Left ventricle myocardium inferior (tissue), 1 donor: ENCODE measurements at places on chromosomes 11 and 22. TPM values are rescaled to one million over a fixed set of nuclear protein-coding genes. Genes with fewer than 3 reads are reported as not detected.
A peak's percentile ranks its signal among the peaks of the same experiment; 100 is the strongest.

- DNase-seq, result no peak
These were observed 2.0 kb downstream of the LRRC4C start for GRCh38 chr11:41457216-41458014.

GRCh38 chr11:61277186-61278000 lies 17.7 kb downstream of the VWCE start:
- no peak for DNase-seq

JAML gene
- 2.9 TPM for total RNA-seq

GRCh38 chr11:113311536-113311935 lies 2.8 kb upstream of the TTC12 start:
- DNase-seq, result no peak

PHLDA2 gene
- total RNA-seq, result not detected

DNA sequence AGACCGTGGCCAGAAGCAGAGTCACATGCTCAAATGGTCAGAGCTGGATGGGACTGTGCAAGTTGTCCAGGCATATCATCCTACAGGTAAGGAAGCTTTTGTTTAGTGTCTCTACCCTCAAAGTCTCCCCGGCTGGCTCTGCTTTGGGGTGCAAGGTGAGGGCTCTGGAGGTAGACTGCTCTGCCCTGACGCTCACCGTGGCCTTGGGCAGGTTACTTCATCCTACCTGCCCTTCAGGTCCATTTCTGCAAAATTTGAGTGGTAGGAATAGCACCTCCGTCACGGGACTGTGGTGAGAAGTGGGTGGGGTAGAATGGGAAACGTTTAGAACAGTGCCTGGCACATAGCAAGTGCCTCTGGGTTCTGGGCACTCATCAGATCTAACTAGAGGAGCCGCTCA lies 42.2 kb downstream of the NAT10 start:
- DNase-seq, result no peak

MGAT3 gene
- total RNA-seq, result 3.2 TPM

DNA sequence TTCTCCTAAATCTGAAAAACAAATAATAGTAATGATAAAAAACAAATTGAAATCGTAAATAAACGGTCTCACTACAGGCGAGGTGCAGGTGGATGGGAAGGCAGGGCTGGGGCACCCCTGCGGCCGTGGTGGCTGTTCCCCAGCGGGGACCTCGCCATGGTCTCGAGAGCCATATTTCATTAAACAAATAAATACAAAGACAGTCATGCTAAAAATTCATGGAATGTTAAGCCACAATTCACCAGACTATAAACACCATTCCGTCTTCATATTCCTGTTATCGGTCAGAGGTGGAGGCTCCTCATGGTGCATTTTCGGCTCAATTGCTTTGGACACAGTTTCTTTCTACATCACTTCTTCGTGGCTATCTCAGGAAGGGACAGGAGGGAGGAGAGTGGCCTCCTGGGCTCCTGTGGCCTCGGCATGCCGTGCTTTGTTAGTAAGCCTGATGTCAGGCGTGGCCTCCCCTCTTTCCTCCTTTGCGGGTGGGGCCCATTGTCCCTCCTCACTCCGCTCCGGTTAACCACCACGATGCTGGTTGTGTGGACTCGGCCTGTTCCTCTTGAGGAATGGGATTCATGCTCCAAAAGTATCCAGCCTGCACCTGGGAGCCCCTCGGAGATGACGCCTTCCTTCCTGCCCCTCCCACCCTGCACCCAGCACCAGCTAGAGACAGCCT lies 16.1 kb upstream of the BRSK2 start:
- DNase-seq, result no peak

DNA sequence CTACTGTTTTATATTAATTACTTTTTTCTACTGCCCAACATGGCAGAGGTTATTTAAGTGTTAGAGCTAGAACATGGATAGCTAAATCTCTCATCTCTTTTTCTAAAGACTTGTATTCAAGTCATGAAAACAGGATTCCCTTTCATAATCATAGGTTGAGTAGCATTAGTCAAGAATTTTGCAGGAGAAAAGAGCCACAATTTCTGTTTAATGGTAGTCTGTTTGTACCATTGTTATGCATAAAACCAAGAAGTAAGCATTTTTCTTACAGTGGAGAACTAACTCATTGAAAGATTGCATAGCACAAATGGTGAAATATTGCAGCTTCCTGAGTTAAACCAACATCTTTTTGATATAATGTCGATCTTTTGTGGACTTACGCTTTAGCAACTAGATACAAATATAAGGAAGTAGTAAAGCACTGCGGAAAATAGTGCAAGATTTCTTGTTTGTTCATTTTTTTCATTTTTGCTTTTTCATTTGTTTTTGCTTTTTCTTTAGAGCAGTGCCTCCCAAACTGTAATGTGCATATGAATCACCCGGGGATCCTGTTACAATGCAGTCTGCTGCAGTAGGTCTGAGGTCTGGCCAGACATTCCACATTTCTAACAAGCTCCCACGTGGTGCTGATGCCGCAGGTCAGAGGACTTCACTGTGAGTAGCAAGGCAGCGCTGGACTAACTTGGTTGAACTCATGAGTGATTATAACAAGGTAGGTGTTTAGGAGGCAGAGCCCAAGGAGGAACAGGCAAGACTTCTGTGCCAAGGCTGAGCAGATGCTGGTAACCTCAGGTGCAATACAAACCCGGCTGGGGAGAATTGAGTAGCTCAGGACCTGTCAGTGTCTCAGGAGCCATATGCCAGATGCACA lies 4.6 kb downstream of the ETS1 start:
- no peak for DNase-seq

- DNase-seq, result no peak
These were observed 622.1 kb downstream of the METTL15 start for GRCh38 chr11:28730336-28730735.

- DNase-seq, result no peak
These were observed 1166.6 kb downstream of the TBC1D22A start for GRCh38 chr22:47929073-47929472.

DNA sequence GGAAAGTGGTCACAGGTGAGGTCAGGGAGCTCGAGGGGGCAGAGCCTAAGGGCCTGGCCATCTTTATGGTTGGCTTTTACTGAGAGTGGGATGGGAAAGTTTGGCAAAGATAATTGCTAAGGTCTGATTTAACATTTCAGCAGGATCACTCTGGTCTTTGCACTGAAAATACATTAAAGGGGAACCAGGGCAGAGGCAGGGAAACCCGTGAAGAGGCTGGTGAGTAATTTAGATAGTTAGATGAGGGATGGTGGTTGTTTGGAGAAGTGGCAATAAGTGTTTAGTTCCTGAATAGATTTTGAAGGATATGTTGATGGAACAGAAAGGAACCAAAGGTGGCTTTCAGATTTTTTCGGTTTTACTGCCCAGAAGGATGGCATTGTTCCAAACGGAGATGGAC lies 50.8 kb downstream of the SCN3B start:
- no peak for DNase-seq

DNA sequence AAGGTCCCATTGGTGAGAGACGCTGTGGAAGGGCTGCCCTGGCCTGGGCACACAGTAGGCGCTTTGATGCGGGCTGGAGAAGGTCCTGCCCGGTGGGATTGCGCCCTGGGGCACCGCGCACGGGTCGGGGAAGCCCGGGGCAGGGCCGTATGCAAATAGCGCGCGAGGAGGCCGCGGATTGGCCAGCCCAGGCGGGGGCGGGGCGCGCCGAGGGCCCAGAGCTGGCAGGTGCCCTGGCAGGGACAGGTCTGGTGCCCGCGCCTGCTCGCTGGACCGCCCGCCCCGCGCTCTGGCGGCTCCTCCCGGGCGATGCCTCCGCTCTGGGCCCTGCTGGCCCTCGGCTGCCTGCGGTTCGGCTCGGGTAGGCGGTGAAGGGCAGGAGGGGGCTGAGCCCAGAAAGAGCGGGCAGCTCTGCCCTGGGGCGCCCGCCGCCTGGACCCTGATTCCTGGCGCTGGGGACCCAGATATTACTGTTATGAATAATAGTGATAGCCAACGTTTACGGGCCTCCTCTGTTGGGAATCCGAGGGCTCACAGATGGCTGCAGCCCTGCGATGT lies at the start of gene UPK3A:
Gene UPK3A, plus strand, starts transcription at position 245 of the 558 bp plus-strand sequence. Its CDS starts 65 bp downstream, at position 310.
- peak; percentile 80 for DNase-seq

DNA sequence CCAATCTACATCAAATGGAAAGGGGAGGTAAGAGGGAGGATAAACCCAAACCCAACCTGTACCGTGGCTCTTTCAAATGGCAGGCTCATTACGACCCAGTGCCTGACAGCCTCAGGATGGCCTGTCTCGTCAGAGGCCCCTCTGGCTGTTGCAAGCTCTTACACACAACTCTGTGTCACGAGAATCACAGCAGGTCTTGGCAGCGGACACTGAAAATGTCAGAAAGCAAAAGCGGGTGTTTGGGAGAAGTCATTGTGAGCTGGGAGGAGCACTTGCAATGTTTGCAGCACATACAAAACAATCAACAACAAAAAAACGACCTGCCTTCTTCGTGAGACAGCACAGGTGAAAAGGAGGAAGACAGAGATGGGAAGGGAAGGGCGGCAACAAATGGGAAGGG lies 248.1 kb downstream of the OPCML start:
- DNase-seq, result no peak

- DNase-seq, result no peak
These were observed 741.1 kb upstream of the LUZP2 start for GRCh38 chr11:23755769-23756168.

CYB561A3 gene
- 10.5 TPM for total RNA-seq

- no peak for DNase-seq
These were observed 17.9 kb downstream of the CAPN5 start for GRCh38 chr11:77084581-77085191.

GRCh38 chr11:83611600-83611999 lies 325.4 kb upstream of the CCDC90B start:
- no peak for DNase-seq

DNA sequence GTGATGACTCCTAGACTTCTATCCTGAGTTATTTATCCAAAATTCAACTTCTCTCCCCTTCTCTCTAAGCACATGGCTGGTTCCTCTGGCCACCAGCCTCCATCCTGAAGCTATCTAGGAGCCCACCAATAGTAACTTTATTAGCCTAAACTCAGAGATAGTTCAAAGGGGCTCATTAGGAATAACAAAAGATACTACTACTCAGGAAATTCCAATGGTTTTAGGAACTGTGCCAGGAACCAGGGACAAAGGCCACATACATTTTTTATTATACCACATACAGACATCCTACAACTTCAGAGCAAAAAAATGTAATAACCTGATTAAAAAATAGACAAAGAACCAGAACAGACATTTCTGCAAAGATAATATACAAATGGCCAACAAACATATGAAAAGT lies 27.9 kb downstream of the SLC25A17 start:
- DNase-seq, result no peak

SAA4 gene
- total RNA-seq, result not detected

DNA sequence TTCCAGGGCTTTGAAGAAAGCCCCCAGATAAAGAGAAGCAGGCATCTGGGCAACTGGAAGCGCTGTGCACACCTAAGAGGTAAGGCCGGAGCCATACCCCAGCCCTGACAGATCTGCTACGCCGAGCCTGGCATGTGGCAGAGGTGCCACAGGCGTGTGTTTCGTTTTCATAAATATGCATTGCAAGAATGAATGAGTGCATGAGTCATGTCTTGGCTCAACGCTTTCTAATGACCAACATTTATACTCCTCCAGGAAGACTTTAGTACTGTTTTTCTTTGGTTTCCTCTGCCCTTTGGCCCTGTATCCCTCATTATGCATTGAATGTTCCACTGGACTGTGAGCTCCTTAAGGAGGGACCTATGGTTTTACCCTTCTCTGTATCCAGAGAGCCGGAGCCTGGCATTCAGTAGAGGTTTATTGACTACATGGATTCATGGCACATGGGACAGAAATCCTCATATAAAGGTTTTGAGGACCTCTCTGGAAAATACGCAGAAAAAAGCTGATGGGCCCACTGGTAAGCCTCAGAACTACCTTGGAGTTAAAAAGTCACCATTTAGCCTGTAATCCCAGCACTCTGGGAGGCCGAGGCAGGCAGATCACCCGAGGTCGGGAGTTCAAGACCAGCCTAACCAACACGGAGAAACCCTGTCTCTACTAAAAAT lies 38.9 kb upstream of the CSNK2A3 start:
- no peak for DNase-seq

GRCh38 chr22:50082961-50083461 lies 2.2 kb downstream of the MLC1 start:
- DNase-seq, result no peak

GRCh38 chr22:32203181-32204039 lies 1.5 kb downstream of the RFPL2 start:
- DNase-seq, result no peak

C22orf31 gene
- 0.30 TPM for total RNA-seq

DNA sequence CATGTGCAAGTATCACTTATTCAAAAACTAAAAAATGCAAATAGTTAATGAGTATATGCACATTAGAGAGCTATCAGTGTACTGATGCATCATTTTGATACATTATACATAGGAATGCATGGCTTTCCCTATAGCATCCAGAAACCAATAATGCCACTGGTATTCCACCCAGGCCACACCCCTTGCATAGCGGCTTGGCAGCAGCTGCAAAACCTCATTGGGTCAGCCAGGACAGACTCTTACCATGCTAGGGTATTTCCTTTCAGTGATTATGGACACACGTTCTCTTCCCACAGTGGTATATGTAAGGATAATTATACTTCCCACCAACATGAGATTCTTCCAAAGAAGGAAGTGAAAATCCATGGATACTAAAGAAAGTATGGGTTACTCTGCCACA lies 145.9 kb upstream of the PITPNB start:
- no peak for DNase-seq
